ENCODE measurements at places on chromosomes 6 and 20.

GRCh38 chr20:57003012-57003411 lies 263.4 kb downstream of the BMP7 start:
- no peak for DNase-seq

DNA sequence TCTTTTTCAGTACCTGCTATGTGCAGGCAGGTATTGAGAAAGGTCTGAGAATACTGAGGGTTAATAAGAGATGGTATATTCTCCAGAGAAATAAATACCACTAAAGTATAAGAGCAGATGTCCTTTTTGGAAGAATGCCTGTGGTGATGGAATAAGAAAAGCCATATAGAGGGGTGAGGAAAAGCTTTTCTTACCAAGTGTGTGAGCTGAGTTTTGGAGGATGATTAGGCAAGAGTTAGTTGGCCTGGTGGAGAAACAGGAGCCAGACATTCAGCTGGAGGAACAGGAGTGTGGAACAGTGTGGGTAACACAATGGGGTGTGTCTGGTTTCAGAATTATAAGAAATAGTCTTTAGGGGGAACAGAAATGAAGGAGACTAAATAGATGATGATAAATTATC lies 19.9 kb downstream of the ZNF451 start:
- DNase-seq, result no peak

DNA sequence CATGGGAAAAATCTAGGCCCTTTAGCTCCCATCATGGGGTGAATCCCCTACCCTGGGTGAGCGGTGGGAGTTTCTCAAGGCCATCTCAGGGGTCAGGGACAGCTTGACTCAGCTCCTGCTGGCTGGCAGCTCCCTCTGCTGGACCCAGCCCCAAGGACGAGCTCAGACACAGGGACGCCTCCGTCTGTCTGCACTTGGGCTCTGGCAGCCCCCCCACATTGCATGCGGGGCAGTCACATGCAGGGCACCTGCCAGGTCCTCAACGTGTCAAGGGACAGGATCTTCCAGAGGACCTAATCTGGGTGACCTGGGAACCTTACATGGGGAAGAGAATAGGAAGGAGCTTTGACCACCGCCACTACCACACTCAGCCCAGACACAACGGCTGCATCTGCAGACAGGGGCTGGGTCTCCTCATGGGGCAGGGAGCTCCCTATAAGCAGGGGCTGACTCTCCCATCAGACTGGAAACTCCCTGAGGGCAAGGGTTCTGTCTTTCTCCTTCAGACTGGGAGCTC lies 173.4 kb downstream of the MRPL14 start:
- no peak for DNase-seq

DNA sequence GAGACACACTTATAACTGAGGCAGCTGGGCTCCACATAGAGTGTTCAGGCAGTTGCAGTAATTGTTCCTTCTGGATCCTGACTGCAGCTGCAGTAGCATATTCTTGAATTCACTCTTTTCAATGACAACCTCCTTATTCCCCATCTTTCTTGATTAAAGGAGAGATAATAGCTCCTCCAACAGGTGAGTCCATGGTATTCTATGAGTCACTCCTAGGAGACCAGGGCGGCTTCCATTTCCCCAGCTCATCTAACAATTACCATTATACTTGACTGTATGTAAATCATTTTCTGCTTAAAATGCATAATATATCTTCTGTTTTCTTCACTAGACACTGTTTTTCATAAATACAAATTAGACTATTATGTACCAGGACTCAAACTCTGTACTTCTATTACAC lies 62.4 kb downstream of the TENT5A start:
- DNase-seq, result no peak

- DNase-seq, result no peak
These were observed 95.7 kb downstream of the LYRM2 start for GRCh38 chr6:89542866-89543265.

DNA sequence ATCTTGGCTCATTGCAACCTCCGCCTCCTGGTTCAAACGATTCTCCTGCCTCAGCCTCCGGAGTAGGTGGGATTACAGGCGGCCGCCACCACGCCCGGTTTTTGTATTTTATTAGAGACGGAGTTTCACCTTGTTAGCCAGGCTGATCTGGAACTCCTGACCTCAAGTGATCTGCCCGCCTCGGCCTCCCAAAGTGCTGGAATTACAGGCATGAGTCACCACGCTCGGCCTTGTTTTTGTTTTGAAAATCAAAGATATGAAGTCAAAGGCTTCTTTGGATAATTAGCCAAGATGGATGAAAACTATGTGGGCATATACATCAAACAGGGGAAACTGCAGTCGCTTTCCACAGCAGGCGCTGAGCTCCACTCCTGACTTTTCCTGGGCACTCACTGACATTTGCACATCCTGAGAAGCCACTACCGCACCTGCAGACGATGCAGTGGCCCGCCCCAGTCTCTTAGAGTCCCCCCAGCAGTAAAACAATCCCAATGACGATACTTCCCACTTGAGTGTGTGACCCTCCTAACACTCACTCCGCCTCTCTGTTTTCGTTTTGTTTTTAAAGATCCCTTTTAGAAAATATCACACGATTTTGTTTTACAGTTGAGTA lies 44.1 kb downstream of the GJA1 start:
- DNase-seq, result no peak

GRCh38 chr6:113412589-113413357 lies 444.4 kb upstream of the MARCKS start:
- no peak for DNase-seq

DNA sequence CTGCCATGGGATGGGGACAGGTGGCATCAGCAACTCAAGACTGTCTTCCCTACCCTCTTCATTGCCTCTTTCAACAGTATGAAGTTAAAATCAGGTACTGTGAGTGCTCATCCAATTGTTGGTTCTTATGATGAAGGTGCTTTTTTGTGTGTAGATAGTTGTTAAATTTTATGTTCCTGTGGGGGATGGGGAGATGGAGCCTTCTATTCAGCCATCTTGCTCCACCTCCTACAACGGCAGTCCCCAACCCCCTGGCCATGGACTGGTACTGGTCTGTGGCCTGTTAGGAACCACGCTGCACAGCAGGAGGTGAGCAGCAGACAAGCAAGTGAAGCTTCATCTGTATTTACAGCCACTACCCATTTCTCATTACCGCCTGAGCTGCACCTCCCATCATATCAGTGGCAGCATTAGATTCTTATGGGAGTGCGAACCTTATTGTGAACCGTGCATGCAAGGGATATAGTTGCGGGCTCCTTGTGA lies 47.8 kb upstream of the TOP1 start:
- no peak for DNase-seq

DNA sequence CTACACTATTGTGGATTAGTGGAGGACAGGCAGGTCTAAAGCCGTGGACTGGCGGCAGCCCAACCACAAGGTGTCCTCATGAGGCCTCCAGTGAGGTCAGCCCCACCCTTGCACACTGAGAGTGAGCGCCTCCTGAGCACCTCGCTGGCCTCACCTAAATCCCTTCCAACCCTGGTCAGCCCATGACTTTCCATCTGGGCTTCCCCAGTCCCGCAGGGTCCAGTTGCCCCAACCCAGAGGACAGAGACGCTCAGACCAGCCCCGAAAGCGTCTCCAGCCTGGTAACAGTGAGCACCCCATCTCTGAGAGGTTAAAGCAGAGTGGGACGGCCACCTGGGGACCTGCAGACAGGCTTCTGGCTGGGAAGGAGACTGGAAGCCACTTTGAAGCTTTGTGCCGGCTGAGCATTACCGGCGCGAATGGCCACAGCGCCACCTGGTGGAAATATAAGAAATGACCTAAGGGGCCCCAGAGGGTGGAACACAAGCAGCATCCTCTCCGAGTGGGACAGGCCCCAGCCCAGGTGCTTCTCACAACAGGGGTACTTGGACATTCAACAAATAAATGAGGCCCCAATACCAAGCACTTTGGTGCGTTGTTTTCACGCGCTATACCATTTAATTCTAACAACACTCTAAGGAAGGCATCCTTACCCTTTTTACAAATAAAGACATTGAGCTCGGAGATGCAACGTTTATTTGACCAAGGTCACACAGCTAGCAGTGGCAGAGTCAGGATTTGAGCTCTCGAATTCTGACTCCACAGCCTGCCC lies 65.7 kb upstream of the TOP1 start:
- DNase-seq, result peak; percentile 70

DNA sequence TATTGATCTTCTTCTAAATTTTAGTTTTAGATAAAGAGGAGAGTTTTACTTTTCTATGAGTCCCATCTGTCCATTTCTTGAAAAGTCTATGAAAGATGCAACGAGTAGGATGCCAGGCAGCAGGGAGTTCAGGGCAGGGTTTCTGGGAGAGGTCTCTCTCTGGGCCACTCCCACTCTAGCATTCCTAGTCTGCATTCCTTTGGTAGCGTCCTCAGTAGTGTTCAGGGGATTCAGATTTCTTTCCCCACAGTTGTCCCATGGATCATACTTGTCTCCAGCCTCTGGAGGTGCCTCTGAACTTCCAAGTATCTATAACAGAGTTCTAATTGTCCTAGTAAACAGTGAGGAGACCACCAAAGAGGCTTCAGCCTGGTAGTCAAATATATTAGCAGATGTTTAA lies 225.3 kb downstream of the RIMS1 start:
- no peak for DNase-seq

GRCh38 chr6:114007516-114007915 lies 36.6 kb upstream of the HDAC2 start:
- no peak for DNase-seq

DNA sequence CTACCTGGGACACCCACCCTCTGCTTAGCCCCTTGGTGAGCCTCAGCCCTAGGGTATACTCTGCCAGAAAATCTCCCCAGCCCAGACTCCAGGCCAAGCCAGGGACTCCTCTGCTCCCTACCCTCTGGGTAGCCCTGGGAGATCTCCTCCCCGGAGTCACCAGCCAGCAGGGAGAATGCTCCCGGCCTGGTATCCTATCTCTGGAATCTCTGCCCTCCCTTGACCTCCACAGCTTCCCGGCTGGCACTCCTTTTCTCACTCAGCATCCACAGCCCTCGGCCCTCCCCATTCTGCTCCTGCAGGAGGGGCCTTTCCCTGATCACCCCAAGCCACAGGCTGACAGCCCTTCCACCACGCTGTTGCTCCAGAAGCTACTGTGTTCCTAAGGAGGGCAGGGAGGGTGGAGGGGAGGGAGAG lies 22.6 kb downstream of the NOL4L start:
- DNase-seq, result no peak

- DNase-seq, result no peak
These were observed 583.5 kb downstream of the DOK5 start for GRCh38 chr20:55058938-55059337.

DNA sequence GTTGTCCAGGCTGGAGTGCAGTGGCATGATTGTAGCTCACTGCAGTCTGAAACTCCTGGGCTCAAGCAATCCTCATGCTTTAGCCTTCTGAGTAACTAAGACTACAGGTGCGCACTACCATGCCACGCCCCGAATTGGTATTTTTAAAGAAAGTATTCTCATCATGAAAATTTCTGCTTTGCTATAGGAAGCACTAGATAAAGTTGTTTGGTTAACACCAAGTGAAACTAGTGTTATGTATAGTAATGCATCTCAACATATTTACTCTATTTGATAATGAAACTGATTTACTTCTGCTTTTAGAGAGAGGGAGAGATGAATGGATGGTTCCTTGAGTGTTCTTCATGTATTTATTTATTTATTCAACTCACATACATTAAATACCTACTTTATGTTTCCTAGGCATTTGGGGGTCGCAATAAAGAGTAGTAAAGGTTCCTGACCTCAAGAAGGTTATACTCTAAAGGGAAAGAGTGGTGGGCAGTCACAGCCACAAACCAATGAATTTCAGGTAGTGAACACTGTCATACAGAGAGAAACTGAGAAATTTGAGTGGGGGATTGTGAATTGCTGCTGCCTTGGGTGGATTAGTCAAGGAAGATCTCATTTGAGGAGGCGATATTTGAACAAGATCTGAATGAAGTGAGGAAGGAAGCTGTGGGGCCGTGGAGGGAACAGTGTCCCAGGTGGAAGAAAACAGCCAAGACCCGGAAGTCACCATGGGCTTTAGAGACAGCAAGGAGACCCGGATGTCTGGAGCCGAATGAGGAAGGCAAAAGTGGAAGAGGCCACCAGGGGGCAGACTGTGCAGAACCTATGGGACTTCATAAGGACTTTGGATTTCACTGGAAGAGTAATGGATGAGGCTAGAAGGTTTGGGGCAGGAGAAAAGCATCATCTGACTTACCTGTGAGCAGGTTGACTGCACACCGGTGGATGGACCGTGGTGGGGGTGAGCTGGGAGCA lies 185.6 kb downstream of the TSHZ2 start:
- peak; percentile 61 for DNase-seq

- no peak for DNase-seq
These were observed 182.2 kb upstream of the STXBP5 start for GRCh38 chr6:147022041-147022440.

DNA sequence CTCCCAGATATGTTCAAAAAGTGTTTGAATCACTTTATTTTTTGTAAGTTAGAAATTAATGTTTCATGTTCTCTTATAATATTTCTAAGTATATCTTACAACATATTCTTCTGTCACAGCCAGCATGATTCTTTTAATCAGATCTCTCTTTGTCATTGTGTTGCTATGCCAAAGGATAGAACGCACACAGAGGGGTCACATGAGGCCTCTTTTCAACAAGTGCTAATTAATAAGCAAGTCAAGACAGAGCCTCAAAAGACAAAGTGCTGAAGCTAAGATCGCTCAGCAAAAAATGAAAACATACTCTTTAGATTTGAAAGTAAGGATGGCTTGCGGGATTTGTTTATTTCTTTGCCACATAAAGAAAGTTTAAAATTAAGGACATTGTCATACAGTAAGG lies 508.8 kb upstream of the PTCHD4 start:
- no peak for DNase-seq

DNA sequence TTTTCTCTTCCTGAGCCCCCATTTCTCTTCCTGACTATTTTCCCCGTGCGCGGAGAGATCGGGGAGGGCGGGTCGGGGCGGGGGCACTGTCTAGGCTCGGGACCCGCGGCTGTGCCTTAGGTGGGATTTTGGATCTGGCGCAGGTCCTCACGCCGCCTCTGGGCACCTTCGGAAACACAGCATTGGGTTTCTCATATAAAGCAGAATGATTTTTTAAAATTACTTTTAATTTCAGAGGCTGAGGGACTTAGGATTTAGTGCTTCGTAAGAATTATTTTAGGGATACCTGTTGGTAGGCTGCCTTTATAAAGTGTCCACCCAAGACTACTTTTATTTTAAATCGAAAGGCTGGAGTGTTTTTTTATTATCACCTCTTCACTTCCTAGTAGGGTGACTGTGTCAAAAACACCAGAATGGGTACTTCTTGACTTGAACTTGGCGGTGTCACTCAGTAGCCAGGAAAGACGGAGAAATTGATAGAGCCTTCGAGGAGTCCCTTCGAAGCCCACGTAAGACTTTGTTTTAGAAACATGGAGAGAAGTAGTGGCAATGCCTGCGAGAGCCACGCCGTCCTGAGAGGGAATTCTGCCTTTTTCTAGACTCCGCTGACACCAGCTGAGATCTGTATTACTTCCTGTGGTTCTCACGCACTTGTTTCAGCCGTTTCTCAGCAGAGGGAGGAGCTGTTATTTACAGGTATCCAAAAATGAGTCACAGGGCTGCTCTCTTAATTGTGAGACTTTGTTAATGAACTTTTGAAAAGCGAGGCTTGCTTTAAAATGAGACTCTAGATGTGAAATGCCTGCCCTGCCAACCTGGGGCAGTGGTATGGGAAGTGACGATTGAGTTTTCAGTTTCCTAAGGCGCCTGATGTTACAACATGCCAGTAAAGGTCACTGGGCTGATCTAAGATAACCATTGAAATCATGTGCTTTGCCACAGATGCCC lies 667 bp downstream of the STX11 start:
- DNase-seq, result peak; percentile 64

GRCh38 chr20:24046888-24047287 lies 58.3 kb upstream of the GGTLC1 start:
- DNase-seq, result no peak
